ENCODE measurements at places on chromosomes 2 and 18.

- DNase-seq = no peak
These were observed 206.1 kb upstream of the REV1 start for GRCh38 chr2:99695944-99696253.

- no peak for DNase-seq
These were observed 78.4 kb upstream of the MC2R start for GRCh38 chr18:13993730-13994129.

DNA sequence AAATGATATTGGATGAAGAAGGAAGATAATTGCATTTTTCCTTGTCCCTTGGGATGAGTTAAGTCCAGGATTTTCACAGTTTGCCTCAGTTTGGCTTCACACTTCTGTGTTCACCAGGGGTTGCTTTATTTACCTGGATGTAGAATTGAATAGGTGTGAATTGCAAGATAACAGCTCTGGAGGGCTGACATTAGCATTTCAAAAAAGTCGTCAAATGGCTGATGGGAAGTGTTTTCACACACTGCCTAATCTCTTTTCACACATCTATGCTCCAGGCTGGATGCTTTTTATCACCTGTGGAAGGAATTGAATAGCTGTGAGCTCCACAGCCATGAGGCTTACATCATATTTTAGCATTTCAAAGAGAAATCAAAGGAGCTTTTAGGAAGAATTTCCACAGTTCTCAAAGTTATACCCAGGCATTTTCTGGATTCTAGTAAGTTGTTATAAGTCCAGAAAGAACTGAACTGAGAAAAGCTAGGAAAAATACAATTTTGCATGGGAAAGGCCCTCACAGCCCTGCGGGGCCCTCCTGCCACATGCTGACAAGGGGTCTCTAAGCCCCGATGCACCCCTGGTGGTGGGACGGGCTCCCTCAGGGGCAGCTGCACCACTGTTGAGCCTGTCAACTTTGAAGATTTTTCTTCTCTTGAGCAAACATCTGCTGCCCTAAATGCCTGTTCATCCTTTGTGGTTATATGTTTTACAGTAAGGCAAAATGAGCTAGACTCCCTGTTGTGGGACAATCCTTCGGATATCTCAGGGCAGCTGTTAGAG, 43.9 kb downstream of the TEX51 start:
- DNase-seq = no peak

DNA sequence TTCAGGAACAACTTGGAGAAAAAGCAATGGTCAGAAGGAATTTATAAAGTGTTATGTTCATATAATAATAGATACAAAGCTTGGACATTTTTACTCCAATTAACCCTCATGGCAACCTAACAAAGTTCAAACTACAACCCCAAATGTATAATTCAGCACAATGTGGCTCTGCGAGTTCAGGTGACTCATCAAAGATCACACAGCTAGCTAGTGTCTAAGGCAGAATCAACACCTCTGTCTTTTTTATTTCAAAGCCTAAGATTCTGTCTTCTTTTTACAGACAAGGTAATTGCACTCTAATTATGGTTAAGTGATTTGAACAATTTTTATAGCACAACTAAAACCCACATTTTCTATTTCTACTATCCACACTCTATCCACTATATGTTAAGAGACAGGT, 90.5 kb downstream of the CHST9 start:
- no peak for DNase-seq

DNA sequence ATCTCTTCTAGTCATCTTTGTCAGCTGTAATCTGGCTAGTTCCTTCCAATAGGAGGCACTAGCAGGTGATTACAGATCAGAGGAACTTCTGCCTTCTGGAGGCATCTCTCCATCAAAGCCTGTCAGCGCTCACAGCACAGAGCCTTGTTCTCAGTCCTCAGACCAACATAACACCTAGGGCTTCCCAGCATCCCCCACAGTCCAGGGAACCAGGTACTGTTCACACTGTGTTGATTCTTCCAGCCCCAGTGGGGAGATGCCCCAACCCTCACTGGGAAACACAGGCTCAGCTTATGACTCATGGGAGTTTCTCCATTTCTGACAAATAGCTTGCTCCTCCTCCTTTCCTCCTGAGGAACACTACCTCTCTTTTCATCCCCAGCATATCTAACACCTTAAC, 601.7 kb downstream of the CBLN2 start:
- no peak for DNase-seq

DNA sequence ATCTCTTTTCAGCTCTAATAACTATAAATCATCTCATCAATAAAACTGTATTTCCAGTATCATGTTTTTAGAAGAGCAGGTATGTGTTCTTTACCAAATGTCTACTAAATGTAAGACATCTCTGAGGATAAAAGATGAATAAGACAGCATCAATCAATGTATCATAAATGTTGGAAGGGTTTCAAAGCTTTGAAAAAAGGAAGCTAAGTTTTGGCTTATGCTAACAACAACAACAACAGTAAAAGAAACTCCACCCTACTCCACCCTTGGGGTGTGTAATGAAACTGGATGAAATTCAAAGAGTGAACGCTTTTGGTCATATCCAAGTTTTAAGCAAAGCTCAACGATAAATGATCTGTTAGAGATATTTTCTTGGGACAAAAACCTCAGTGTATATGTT, 17.1 kb downstream of the PRKD3 start:
- no peak for DNase-seq

- DNase-seq = no peak
These were observed 136.2 kb downstream of the WDR7 start for GRCh38 chr18:56787390-56787789.

- no peak for DNase-seq
These were observed 638 bp downstream of the CEP192 start for GRCh38 chr18:12991821-12992179.

GRCh38 chr2:162084536-162084935, 10.5 kb upstream of the DPP4 start:
- DNase-seq = no peak

GRCh38 chr2:62254424-62255266, 58.7 kb downstream of the B3GNT2 start:
- no peak for DNase-seq

- no peak for DNase-seq
These were observed 1.1 kb upstream of the EPC2 start for GRCh38 chr2:148643421-148643820.

DNA sequence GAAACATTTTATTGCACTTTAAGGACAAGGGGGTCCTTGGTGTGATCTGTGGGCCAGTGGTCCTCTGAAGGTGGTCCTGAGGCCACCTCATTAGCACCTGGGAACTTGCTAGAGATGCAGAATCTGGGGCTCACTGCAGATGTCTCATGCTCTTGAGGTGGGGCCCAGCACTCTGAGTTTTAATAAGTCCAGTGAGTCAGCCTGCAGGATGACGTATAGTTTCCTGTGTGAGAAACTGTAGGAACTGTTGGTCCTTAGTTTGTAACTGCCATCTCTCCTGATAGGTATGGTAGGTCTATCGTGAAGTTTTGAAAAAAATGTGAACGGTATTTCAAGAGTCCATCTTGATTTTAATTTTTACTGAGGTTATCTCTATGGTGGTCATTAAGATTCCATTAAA, 2.8 kb downstream of the TRPM8 start:
- no peak for DNase-seq

GRCh38 chr2:124319577-124319976, 294.5 kb downstream of the CNTNAP5 start:
- DNase-seq = no peak

DNA sequence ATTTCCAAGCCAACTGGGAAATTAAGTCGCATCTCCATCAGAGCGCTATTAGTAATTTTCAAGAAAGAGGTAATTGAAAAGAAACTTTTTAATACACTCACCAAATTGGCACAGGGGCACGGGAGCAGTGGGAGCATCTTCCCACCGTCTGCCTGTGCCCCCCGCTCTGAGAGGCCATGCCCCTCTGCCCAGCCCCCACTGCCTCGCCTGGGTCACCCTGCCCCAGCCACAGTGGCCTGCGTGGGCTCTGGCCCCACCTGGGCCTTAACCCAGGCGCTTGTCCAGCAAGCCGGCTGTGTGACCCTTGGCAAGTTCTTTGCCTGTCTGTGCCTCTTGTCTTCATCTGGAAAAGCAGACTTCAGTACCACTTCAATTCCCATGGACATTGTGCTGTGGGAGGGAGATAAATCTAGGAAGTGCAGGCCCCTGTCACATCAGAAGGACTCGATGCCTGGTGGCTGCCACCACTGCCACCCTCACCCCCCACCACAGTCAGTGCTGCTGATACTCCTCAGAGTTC, 31.9 kb downstream of the GLI2 start:
- DNase-seq = no peak

DNA sequence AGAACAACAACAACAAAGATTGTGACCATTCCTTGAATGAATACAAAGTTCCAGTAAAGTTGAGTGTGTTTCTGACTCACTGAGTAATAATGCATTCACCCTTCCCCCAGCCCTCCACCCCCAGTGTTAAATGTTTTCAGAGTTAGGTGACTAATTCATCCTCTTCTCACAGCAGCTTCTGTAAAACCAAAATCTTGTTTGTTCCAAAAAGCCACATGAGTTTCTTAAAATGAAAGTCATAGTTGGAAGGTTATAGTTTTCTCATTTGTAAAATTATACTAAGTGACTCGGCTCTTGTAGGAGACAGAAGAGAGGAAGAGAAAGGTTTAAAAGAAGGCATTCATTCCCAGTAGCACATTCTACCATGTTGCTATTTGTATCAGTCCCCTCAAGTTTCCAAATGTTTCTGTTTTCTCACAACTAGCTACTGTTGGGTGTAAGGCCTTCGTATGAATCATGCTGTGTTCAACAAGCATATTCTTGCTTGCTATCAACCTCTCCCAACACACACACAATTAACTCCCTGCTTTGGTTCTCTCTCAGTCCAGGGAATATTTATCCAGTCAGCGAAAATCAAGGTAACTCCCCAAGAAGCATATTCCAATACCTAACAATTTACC, 75.3 kb downstream of the MBD2 start:
- no peak for DNase-seq

DNA sequence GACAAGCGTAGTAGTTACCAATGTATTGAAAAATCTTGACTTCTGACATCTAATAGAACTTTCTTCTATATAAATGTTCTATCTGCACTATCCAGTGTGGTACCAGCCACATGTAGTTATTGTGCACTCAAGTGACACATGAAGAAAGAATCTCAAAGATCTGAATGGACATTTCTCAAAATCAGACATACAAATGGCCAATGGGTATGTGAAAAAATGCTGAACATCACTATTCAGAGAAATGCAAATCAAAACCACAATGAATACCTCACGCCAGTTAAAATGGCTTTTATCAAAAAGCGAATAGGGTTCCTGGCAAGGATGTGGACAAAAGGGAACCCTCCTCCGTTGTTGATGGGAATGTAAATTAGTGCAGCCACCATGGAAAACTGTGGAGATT, 37.5 kb upstream of the SMCHD1 start:
- DNase-seq = no peak

DNA sequence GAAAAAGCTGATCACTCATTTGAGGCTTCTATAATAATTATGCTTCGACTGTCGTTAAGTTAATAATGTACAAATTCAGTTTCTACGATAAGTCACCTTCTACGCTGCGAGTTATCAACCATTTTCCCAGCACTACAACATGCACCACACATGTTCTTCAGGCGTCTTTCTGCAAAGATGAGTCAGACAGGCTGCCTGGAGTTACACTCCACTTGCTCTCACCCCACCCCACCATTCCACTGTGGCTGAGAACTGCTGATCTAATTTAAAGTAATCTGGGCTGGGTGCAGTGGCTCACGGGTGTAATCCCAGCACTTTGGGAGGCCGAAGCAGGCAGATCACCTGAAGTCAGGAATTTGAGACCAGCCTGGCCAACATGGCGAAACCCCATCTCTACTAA, 218.6 kb downstream of the DYM start:
- DNase-seq = no peak

GRCh38 chr2:237563816-237564215, 2.6 kb upstream of the PRLH start:
- DNase-seq = no peak

DNA sequence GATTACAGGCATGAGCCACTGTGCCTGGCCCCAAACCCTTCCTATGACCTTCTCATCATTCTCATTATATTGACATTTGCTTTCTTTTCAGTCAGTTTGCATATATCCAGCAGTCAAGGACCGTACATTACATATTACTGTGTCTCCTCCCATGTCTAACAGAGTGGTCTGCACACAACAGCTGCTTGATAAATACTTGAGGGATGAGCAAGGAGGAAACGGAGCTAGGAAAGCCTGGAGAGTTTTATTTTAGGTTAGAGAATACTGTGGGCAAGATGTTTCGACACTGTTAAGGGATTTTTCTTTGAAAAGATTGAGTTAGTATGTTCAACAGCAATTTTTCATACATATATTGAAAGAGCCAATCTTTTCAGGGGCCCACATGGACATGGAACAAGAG, 76.2 kb upstream of the CHRNA1 start:
- DNase-seq = no peak

DNA sequence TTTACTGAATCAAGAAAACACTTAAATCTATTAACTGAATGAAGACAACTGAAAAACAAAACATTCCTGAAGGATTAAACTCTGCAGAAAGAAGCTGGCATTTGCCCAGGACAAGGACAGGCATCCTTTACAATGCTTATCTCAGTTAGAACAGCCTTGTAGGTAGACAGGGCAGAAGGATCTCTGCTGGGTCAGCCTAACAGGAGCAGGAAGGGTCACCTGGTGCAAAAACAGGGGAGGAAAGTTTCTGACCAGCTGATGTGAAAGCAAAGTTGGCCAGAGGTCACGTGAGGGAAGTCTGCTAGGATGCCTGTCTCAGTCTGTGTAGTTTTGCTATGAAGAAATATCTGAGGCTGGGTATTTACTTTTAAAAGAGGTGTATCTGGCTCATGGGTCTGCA, 348.6 kb downstream of the ANAPC1 start:
- DNase-seq = no peak

DNA sequence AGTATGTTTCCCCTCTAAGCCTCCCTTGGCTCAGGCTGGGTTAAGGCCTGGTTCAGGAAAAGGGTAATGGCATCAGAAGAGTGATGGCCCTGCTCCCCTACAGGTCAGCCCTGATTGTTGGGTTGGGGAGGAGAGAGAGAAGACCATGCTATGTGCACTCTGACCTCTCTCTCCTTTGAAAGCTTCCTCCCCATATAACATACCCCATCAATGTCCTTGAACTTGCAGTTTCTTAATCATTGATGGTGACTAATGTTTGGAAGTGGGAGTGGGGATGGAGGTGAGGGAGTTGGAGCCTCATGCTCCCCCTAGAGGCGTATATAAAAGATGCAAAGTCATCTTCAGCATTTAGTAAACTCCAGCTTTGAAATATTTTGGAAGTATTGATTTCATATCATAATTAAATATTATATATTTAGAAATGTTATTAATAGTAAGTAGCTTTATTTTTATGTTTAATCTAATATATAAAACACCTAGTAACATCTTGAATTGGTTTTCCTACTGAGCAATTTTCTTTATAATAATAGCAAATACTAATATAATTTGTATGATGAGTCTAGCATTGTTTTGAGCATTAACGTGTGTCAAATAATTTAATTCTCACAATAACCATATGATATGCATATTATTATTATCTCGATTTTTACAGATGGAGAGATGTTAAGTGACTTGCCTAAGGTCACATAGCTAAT, 8.8 kb downstream of the PLCL1 start:
- no peak for DNase-seq

- no peak for DNase-seq
These were observed 35.5 kb downstream of the ZNF521 start for GRCh38 chr18:25316381-25317018.
